Dermis blood vessel endothelial cell (primary cell): ENCODE measurements at places on chromosomes 7 and 10. TPM values are rescaled to one million over a fixed set of nuclear protein-coding genes. Genes with fewer than 3 reads are reported as not detected.

The SCART1 gene
- total RNA-seq = 0.28 and 1.4 TPM in 2 replicates

The PRKG1 gene
- 1.3 and 4.1 TPM in 2 replicates for total RNA-seq

The HYAL4 gene
- total RNA-seq = 0.33 TPM in 1 of 2 replicates, not detected in the other

The ACTL6B gene
- not detected in 2 replicates for total RNA-seq

The KLLN gene
- 0.17 and 0.47 TPM in 2 replicates for total RNA-seq

The EVX1 gene
- total RNA-seq = not detected in 2 replicates

The FAM25G gene
- not detected in 2 replicates for total RNA-seq

The RTKN2 gene
- 0.17 and 0.33 TPM in 2 replicates for total RNA-seq

The OR6V1 gene
- total RNA-seq = not detected in 2 replicates

The CTTNBP2 gene
- 0.34 and 0.37 TPM in 2 replicates for total RNA-seq

The SPDYE2 gene
- total RNA-seq = not detected in 2 replicates

The STX1A gene
- total RNA-seq = 10.7 and 11.4 TPM in 2 replicates

The PLAC9 gene
- 0.60 and 0.68 TPM in 2 replicates for total RNA-seq

The GPR85 gene
- 0.42 and 0.85 TPM in 2 replicates for total RNA-seq

The SLC13A1 gene
- not detected in 2 replicates for total RNA-seq

The ADAM12 gene
- total RNA-seq = 0.28 and 0.68 TPM in 2 replicates

The THNSL1 gene
- total RNA-seq = 2.9 and 4.3 TPM in 2 replicates

The LRIT1 gene
- total RNA-seq = not detected in 2 replicates

The FGL2 gene
- total RNA-seq = 0.17 and 0.33 TPM in 2 replicates

The TFR2 gene
- total RNA-seq = 0.68 and 0.70 TPM in 2 replicates

The CLDN3 gene
- total RNA-seq = 1.4 and 1.5 TPM in 2 replicates

The NUTM2E gene
- total RNA-seq = not detected in 2 replicates

The CAMK2B gene
- total RNA-seq = 0.09 and 0.17 TPM in 2 replicates

The C10orf53 gene
- not detected in 2 replicates for total RNA-seq

The LOXL4 gene
- 0.68 and 0.88 TPM in 2 replicates for total RNA-seq

The PTPRZ1 gene
- under 0.01 TPM in 2 replicates for total RNA-seq

The TMEM196 gene
- not detected in 2 replicates for total RNA-seq

The SLC26A5 gene
- 0.85 and 0.93 TPM in 2 replicates for total RNA-seq

The LRRN3 gene
- 0.05 TPM in 1 of 2 replicates, not detected in the other for total RNA-seq

The HOXA1 gene
- 0.68 and 0.84 TPM in 2 replicates for total RNA-seq

The URGCP gene
- total RNA-seq = 27.5 and 34.2 TPM in 2 replicates

The UNC5B gene
- 12.1 and 15.1 TPM in 2 replicates for total RNA-seq

The TET1 gene
- total RNA-seq = 1.2 TPM in 2 replicates

The GSTO2 gene
- 0.51 and 0.85 TPM in 2 replicates for total RNA-seq

The NRAP gene
- total RNA-seq = not detected in 2 replicates

The CUBN gene
- 6.1 and 27.5 TPM in 2 replicates for total RNA-seq

The CARD11 gene
- 1.1 and 1.4 TPM in 2 replicates for total RNA-seq

The MUC3A gene
- 0.19 TPM in 1 of 2 replicates, not detected in the other for total RNA-seq

The TMEM140 gene
- total RNA-seq = 40.7 and 76.1 TPM in 2 replicates

The TMEM236 gene
- 0.17 and 1.3 TPM in 2 replicates for total RNA-seq

The AKR1B15 gene
- not detected in 2 replicates for total RNA-seq

The TNS3 gene
- total RNA-seq = 11.7 and 13.6 TPM in 2 replicates

The GTF2IRD1 gene
- total RNA-seq = 6.1 and 7.4 TPM in 2 replicates

The TLL2 gene
- 0.09 and 0.17 TPM in 2 replicates for total RNA-seq

The CYP2E1 gene
- 0.17 and 0.23 TPM in 2 replicates for total RNA-seq

The CD36 gene
- 151 and 171 TPM in 2 replicates for total RNA-seq

The UPK3B gene
- under 0.01 TPM in 1 of 2 replicates, not detected in the other for total RNA-seq

The SEMA3D gene
- 3.0 and 20.4 TPM in 2 replicates for total RNA-seq

The GIMAP1 gene
- total RNA-seq = 28.2 and 31.1 TPM in 2 replicates

The CRYGN gene
- total RNA-seq = not detected in 2 replicates

The SFMBT2 gene
- total RNA-seq = 2.2 and 5.4 TPM in 2 replicates

The KIAA1549 gene
- total RNA-seq = 2.6 and 3.3 TPM in 2 replicates

The NME8 gene
- not detected in 2 replicates for total RNA-seq
